Activated CD4-positive, alpha-beta T cell treated with anti-CD3 and anti-CD28 coated beads for 36 hours (primary cell): ENCODE measurements at places on chromosomes 2 and 18.

DNA sequence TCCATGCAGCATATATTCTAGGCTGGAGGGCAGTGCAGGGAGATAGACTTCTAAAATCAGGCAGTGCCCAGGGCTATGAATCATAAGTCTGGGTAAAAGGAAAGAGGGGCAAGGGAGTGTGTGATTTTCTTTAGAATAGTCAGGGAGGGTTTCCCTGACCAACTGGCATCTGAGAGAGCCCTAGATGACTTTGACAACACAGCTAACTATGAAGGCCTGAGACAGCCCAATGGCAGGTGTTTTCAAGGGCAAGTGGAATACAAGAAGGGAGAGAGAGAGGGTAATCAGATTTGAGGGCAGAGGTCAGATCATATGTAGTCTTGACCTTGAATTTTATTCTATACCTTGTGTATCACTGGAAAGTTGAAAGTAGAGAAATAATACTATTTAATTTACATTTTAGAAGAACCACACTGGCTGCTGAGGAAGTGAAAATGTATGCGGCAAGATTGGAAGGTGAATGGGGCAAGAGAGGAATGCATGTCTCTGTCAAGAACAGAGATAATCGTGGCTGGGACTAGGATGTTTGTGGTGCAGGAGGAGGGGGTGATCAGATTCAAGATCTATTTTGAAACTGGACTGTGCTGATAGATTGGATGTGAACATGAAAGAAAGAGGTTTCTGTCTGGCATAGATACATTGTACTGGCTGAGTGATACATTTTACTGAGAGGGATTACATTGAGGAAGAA, 1.9 kb upstream of the ITGB6 start:
- no peak for DNase-seq

- no peak for DNase-seq
Measured at GRCh38 chr2:73700661-73701447, 36.3 kb downstream of the TPRKB start.

- DNase-seq = no peak
Measured at GRCh38 chr18:34121200-34121721, 103.5 kb downstream of the NOL4 start.

DNA sequence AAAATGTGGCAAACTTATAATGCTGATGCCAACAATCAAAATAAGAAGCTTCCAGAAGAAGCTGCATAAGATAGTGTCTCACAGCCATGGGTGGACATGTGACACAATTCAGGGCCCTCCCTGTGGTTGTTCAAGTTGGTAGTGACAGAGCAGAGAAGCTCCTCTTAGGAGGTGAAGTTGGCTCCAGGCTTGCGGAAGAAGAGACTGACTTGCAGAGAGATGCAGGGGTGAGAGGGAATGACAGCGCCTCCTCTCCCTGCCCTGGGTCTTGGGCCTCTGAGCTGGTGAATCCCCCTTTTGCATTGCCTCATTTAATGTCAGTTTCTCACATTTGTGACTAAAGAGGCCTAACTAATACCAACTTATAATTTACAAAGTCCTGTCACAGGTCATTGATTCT, 23.0 kb upstream of the RHOB start:
- no peak for DNase-seq

GRCh38 chr2:128344101-128344500, 25.4 kb upstream of the HS6ST1 start:
- DNase-seq = no peak

- DNase-seq = no peak
Measured at GRCh38 chr2:232928551-232929302, 58.7 kb downstream of the SNORC start.

GRCh38 chr2:28390746-28391563, 1.7 kb upstream of the FOSL2 start:
- DNase-seq = no peak

DNA sequence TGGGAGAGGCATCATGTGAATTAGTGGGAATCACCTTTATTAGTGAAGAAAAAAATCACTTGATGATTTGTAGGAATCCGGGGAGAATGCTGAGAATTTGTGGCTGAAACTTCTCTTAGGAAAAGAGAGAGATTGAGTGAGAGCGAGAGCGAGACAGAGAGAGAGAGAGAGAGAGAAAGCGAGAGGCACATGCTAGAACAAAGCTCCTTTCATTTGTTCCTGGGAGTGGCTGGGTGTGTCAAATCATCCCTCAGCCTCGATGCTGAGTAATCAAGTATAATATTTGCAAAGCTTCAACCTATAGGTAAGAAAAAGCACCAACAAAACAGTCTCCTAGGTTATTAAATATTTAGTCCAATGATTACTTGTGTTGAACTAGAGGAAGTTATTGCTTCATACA, 4.4 kb upstream of the SERPINB5 start:
- no peak for DNase-seq

GRCh38 chr2:153404792-153405191, 73.8 kb downstream of the RPRM start:
- DNase-seq = no peak

- DNase-seq = no peak
Measured at GRCh38 chr2:220315098-220315823, 687.8 kb downstream of the SLC4A3 start.

- no peak for DNase-seq
Measured at GRCh38 chr2:71634567-71634966, 181.2 kb downstream of the DYSF start.

- peak; percentile 65 for DNase-seq
Measured at GRCh38 chr2:43051338-43051737, 175.1 kb downstream of the ZFP36L2 start.

GRCh38 chr18:27604583-27604982, 419.5 kb upstream of the CHST9 start:
- no peak for DNase-seq

GRCh38 chr18:42426496-42427015, 471.5 kb downstream of the PIK3C3 start:
- no peak for DNase-seq

- no peak for DNase-seq
Measured at GRCh38 chr2:206176901-206177300, 17.2 kb downstream of the EEF1B2 start.

- DNase-seq = no peak
Measured at GRCh38 chr2:18648161-18648560, 58.8 kb upstream of the NT5C1B start.

GRCh38 chr2:39513641-39514094, 76.6 kb upstream of the MAP4K3 start:
- peak; percentile 84 for DNase-seq

DNA sequence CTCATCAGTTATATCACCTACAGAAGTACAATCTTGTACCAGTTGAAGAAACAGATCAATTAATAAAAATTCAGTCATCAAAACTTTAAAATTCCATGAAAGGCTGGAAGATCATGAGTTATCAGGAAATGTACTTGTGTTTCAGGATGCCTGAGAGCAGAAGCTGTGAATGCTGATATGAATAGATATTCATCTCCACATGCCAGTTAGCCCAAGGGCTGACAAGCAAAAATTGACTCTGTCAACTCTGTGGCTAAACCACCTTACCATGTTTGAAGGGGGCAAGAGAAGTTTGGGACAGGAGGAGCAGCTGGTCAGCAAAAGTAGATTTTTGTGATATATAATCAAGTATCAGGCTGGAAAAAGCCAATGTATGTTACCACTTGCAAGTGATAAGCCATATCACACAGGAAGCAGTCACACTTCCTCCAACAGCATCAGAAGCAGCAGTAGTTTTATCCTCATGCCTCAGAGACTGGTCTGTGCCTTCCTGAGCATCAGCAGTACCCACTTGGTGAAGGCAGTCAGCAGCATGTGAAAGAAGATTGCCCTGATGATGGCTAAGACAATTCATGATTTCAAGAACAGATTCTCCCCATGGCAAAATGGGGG, 328.2 kb upstream of the CNTNAP5 start:
- DNase-seq = no peak

DNA sequence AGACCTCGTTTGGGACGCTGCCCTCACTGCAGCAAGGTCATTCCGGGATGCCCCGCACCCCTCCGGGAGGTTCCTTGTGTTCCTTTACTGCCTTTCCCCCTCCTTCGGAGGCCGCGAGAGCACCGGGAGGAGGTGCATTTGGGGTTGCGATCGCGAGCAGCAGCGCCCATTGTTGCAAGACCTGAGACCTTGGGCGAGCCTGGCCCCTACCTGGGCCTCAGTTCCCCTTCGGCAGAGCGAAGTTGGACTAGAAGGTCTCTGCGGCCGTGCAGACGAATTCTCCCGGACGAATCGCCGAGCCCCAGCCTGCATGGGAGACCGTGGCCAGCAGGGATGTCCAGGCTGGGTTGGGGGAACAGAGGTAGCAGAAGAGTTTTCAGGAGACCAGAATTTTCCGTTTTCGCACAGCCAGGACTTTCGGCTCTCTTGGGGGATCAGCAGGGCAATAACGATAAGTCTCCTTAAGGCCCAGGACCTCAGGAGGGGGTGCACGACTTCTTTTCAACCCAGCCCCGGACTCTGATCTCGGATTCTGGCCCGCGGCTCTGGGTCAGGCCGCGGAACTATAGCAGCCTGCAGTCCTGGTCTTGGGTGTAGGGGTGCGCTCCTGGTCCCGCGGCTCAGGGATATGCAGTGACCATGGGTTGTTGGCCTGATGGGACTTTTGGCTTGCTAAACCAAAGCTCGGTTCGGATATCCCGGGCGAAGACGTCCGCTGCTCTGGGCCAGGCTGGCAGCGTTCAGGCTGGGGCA, 2.8 kb downstream of the GDF7 start:
- DNase-seq = no peak

- no peak for DNase-seq
Measured at GRCh38 chr18:54255141-54255540, 14.2 kb upstream of the POLI start.
